ENCODE measurements at places on chromosomes 7 and 10.

- H3K4me3 ChIP-seq = no peak overlapping the region
- no peaks in the 10 kb centered on the region for H3K36me3 ChIP-seq
- no peaks in the 10 kb centered on the region for H3K27me3 ChIP-seq
- no peak overlapping the region for H3K27ac ChIP-seq
- no peak for DNase-seq
Measured at GRCh38 chr7:106053109-106053508, 59.0 kb downstream of the SYPL1 start.

- no peak overlapping the region for H3K27ac ChIP-seq
- no peak for DNase-seq
- no peak overlapping the region for H3K4me3 ChIP-seq
- H3K27me3 ChIP-seq = no peaks in the 10 kb centered on the region
- H3K36me3 ChIP-seq = no peaks in the 10 kb centered on the region
Measured at GRCh38 chr7:154640266-154640865, 362.6 kb downstream of the PAXIP1 start.

GRCh38 chr7:108839076-108839475, 269.4 kb downstream of the DNAJB9 start:
- no peaks in the 10 kb centered on the region for H3K4me1 ChIP-seq
- no peak overlapping the region for H3K27ac ChIP-seq
- no peak for DNase-seq
- no peak overlapping the region for H3K4me3 ChIP-seq

GRCh38 chr7:121219026-121219425, 109.8 kb upstream of the WNT16 start:
- no peaks in the 10 kb centered on the region for H3K4me1 ChIP-seq
- DNase-seq = no peak
- H3K27me3 ChIP-seq = no peaks in the 10 kb centered on the region

- no peak overlapping the region for H3K27ac ChIP-seq
- DNase-seq = no peak
- no peak overlapping the region for H3K4me3 ChIP-seq
- peaks cover 30% of the 10 kb centered on the region for H3K36me3 ChIP-seq
Measured at GRCh38 chr7:732094-732541, 5.0 kb upstream of the PRKAR1B start.

DNA sequence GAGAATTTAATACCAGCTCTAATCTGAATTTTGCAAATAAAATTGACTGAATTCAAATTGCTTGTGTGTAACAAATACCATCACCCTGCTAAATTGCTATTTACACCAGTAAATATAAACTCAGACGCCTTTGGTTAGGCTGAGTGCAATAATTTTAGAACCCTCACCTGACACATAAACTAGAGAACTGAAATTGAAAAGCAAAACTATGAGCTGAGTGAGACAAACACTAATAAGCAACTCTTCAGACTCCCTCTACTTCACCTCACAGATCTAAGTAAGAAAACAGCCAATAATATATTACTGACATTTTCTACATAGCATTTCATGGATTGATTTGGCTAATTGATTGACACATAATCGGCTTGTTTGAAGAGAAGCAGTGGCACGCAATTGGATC, 621.2 kb downstream of the REEP3 start:
- H3K27ac ChIP-seq = no peak overlapping the region
- H3K4me1 ChIP-seq = no peaks in the 10 kb centered on the region
- H3K36me3 ChIP-seq = no peaks in the 10 kb centered on the region
- no peak for DNase-seq
- H3K27me3 ChIP-seq = no peaks in the 10 kb centered on the region

DNA sequence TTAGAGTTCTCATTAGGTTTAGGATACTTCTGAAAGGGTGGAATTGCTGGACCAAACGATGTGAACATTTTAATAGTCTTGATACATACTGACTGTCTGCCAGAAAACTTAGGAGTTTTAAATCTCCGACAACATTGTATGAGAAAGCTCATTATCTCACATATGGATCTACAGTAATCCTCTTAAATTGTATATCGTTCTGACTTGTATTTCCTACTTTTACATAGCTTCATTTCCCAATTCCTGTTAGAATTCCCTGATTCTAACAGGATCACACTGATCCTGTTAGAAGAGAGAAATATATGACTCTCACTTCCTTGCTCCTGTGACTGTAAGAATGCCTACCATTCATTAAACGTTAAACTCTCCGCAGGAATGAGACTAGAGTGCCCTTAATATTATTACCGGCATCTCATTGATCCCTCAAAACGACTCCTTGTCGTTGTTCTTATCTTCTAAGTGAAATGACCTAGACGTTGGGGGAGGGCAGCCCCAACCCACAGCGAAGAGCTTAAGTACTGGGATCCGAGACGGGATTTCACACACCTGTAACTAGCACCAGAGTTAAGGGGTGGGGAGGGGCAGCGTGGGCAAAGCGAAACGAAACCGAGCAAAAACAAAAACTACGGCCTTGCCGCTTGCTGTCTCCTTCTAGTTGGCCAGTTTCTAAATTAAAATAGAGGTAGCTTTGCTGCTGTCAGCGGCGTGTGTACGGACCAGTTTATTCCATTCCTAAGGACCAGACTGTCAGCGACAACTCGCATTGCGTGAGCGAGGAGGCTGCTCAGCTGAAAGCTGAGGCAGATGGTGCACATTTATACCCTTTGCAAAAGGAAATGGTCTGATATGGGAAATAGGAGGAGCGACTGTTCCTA, 678 bp upstream of the TMEM106B start:
- H3K27ac ChIP-seq = peak overlapping the region; percentile 96
- peaks cover 34% of the 10 kb centered on the region for H3K4me1 ChIP-seq
- peak overlapping the region; percentile 90 for H3K4me3 ChIP-seq
- no peaks in the 10 kb centered on the region for H3K27me3 ChIP-seq
- DNase-seq = no peak

DNA sequence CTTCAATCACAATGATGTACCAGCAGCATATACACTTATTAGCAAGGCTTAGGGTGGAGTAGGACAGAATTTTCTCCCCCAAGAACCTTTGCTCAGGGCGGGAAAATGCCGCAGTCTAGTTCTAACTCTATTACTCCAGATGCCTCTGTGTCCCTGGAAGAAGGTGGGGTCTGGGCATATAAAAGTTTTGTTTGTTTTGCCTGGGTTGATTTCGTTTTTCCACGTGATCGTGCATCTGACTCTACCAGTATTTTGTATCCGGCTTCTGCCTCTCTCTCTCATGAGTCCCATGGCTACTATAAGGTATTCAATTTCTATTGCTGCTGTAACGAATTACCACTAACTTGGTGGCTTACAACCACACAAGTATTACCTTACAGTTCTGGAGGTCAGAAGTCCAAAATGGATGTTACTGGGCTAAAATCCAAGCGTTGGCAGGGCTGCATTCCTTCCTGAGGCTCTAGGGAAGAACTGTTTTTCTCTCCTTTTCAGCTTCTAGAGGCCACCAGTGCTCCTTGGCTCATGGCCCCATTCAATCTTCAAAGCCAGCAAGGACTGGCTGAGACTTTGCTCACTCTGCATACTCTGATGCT, 181.2 kb upstream of the PRSS58 start:
- H3K36me3 ChIP-seq = no peaks in the 10 kb centered on the region
- DNase-seq = no peak
- H3K27ac ChIP-seq = no peak overlapping the region

- H3K27ac ChIP-seq = no peak overlapping the region
- no peaks in the 10 kb centered on the region for H3K27me3 ChIP-seq
- no peak for DNase-seq
- H3K4me3 ChIP-seq = no peak overlapping the region
- peaks cover 23% of the 10 kb centered on the region for H3K4me1 ChIP-seq
- H3K36me3 ChIP-seq = peaks cover 28% of the 10 kb centered on the region
Measured at GRCh38 chr7:39673868-39674267, 50.5 kb downstream of the RALA start.

- no peak overlapping the region for H3K4me3 ChIP-seq
- DNase-seq = no peak
- no peaks in the 10 kb centered on the region for H3K4me1 ChIP-seq
- H3K27me3 ChIP-seq = no peaks in the 10 kb centered on the region
- H3K27ac ChIP-seq = no peak overlapping the region
Measured at GRCh38 chr7:102094316-102094650, 192.4 kb upstream of the SH2B2 start.

GRCh38 chr7:22662556-22663356, 64.2 kb upstream of the IL6 start:
- peak overlapping the region; percentile 76 for H3K27ac ChIP-seq
- H3K4me3 ChIP-seq = no peak overlapping the region
- H3K27me3 ChIP-seq = peaks cover 27% of the 10 kb centered on the region
- no peak for DNase-seq
- H3K36me3 ChIP-seq = no peaks in the 10 kb centered on the region

- H3K36me3 ChIP-seq = no peaks in the 10 kb centered on the region
- H3K27me3 ChIP-seq = peaks cover 4% of the 10 kb centered on the region
- no peak overlapping the region for H3K4me3 ChIP-seq
- DNase-seq = no peak
Measured at GRCh38 chr7:100003711-100004661, 11.4 kb upstream of the ZKSCAN1 start.

DNA sequence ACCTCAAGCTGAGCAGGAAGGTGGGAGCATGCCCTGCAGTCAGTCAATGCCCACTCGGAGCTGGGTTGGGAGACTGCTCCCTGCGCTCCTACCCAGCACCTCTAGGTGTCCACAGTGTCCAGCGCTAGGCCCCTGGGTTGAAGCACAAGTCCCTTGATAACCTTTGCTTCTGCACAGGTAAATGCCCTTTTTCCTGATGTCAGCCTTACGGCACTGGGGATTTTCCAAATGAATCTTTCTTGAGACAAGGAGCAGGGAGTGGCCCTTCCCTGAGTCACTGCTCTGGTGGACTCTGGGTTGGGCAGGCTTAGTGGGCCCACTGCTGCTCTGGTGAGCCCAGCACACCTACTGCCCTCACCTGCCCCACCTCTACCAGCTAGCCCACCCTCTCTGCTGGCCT, 61.9 kb upstream of the OPN4 start:
- H3K4me3 ChIP-seq = no peak overlapping the region
- no peaks in the 10 kb centered on the region for H3K4me1 ChIP-seq
- H3K27ac ChIP-seq = no peak overlapping the region
- no peaks in the 10 kb centered on the region for H3K36me3 ChIP-seq
- H3K27me3 ChIP-seq = no peaks in the 10 kb centered on the region

DNA sequence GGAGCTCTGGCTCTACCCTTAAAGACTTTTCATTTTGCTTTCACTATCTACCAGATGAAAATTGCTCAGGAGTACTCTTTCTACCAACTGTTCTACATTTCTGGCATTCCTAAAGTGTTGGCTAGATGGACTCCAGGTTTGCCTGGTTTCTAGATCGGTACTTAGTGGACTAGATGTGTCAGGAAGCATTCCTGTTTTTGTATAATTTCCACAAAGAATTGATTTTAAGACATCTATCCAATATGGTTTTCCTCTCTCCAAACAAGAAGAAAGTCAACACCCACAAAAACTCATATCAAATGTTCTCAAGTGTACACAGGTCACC, 157.7 kb downstream of the CHRM2 start:
- no peak overlapping the region for H3K27ac ChIP-seq
- H3K4me3 ChIP-seq = no peak overlapping the region
- no peaks in the 10 kb centered on the region for H3K36me3 ChIP-seq
- DNase-seq = no peak

DNA sequence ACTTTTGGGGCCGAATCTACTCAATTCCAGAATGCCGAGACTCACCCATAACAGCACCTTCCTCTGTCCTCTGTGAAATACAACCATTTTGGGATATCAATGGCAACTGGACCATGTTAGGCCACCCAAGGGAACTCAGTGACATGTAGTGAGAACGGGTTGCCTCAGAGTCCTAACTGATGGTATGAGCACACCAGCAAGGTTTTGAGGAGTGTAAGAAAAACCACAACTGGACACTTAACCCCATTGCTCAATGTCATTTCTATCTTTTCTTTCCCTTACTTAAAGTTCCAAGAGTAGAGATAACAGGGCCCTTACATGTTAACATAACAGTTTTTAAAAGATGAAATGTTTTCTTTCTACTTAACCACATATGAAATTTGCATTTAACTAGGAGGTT, 67.1 kb downstream of the TNS3 start:
- no peaks in the 10 kb centered on the region for H3K4me1 ChIP-seq
- H3K36me3 ChIP-seq = no peaks in the 10 kb centered on the region
- H3K27ac ChIP-seq = no peak overlapping the region
- H3K4me3 ChIP-seq = no peak overlapping the region
